ENCODE measurements at places on chromosomes 16 and 17. TPM values are rescaled to one million over a fixed set of nuclear protein-coding genes. Genes with fewer than 3 reads are reported as not detected.

DNA sequence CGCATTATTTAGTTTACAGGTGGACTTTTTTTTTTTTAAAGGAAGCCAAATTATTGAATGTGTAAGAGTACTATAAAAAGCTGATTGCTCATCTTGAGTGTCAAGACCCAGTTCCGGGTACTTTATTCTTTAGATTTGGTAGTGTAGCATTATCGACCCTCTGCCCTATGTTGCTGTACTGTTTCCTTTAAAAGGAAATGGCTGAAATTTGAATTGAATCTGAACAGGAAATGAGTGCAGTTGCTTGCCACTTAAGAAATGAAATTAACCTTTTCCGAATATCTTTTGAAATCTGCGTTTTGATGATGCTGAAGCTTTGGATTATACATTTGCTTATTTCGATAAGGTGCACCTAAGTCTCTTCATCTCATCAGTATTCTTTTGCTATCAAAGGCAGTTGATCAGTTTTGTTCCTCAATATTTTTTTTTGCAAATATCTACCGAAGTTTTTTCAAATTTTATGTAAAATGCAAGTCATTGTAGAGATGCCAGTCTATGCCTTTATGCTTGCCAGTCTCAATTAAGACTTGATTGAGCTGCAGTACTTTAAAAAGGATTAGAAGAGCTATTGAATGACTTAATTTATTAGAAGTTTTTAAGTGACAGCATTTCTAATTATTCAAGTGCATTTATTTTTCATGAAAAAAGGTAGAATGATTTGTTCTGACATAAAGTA is 1.8 kb downstream of the GGNBP2 start:
- DNase-seq, result no peak

DNA sequence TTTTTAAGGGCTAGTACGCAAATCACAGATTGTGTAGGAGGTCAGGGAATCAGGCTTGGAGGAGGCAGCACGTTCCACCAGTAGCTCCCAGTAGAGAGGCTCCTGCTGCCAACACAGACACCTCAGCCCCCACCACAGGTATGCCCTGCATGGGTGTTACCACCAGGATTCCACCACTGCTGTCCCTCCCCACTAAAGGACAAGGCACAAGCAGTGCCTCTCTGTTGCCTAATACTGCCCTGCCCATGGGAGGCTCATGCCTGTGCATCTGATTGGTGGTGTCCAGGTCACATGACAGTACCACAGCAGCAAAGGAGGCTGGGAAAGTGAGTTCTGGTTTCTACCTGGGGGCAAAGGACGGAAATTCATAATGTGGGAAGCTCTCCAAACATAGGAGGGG is 33.6 kb upstream of the CACNG4 start:
- no peak for DNase-seq

- peak; percentile 4 for DNase-seq
Measured at GRCh38 chr17:72184805-72185204, 64.0 kb downstream of the SOX9 start.

- peak; percentile 50 for DNase-seq
Measured at GRCh38 chr17:41917192-41917591, 1.6 kb downstream of the ACLY start.

DNA sequence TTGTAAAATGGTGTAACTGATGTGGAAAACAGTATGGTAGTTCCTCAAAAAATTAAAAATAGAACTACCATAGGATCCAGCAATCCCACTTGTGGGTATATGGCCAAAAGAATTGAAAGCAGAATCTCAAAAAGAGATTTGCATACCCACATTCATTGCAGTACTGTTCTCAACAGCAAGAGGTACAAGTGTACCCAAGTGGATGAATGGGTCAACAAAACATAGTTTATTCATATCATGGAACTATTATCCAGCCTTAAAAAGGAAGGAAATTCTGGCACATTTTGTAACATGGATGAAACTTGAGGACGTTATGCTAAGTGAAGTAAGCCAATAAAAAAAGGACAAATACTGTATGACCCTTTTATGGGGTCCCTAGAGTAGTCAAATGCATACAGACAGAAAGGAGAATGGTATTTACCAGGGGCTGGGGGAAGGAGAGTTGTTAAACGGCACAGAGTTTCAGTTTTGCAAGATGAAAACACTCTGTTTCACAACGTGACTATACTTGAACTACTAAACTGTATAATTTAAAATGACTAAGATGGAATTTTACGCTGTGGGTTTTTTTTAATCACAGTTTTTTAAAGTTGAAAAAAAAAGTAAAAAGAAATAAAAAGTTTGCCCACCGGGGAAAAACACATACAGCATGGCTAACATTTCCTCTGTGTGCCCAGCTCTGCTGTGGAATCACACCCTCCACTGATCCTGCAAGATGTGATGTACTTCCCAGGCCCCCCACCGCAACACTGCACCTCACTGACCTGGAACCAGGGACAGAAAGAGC is 6.1 kb downstream of the TVP23A start:
- no peak for DNase-seq

DNA sequence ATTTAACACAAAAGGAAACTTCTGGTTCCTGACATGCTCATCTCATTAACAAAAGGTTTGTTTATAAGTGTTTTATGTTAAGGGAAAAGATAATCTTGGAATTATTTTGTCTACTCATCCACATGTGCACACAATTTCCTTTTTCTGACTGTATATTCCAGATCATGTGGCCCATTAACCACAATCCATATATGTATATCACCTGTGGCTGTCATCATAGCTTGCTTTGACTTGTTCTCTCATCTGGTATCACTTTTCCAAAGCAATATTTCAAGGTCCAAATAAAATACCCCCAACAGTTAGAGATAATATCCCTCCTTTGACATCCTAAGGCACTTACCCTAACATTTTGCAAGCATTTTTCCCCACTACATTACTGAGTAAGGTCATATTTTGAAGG is 856.1 kb downstream of the CDH11 start:
- DNase-seq, result no peak

DNA sequence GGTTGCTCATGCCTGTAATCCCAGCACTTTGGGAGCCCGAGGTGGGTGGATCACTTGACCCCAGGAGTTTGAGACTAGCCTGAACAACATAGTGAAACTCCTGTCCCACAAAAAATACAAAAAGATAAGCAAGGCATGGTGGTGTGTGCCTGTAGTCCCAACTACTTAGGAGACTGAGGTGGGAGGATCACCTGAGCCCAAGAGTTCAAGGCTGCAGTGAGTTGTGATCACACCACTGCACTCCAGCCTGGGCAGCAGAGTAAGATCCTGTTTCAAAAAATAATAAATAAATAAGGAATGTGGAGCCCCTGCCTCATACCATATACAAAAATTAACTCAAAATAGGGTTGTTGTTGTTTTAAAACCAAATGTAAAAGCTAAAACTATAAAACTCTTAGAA is 26.2 kb upstream of the CORO1A start:
- no peak for DNase-seq

KRTAP2-3 gene
- total RNA-seq, result not detected

LDHD gene
- total RNA-seq, result 0.95 TPM
